ENCODE measurements at places on chromosomes 3 and 15. TPM values are rescaled to one million over a fixed set of nuclear protein-coding genes. Genes with fewer than 3 reads are reported as not detected.

The GOLGA8N gene
- total RNA-seq = 7.7 TPM

The ATP13A5 gene
- total RNA-seq = not detected

The DNAJA4 gene
- 17.8 TPM for total RNA-seq

The LRRC58 gene
- 34.5 TPM for total RNA-seq

The POTEB gene
- total RNA-seq = not detected

The CLRN1 gene
- not detected for total RNA-seq

The GORASP1 gene
- 49.5 TPM for total RNA-seq

The ANKDD1A gene
- total RNA-seq = 7.5 TPM

The NR1I2 gene
- 1.1 TPM for total RNA-seq

The ITGB5 gene
- total RNA-seq = 98.6 TPM

The FBXW12 gene
- not detected for total RNA-seq

The CD200 gene
- 13.0 TPM for total RNA-seq

The TGM4 gene
- total RNA-seq = not detected

The MINAR1 gene
- 0.14 TPM for total RNA-seq

The ARNT2 gene
- 7.2 TPM for total RNA-seq

The NANOGP8 gene
- not detected for total RNA-seq

The ZBTB20 gene
- total RNA-seq = 109 TPM

GRCh38 chr3:65569129-65569528, 469.6 kb downstream of the MAGI1 start:
- no peak for DNase-seq

GRCh38 chr15:67820992-67821783, 4.1 kb upstream of the SKOR1 start:
- no peak for DNase-seq

DNA sequence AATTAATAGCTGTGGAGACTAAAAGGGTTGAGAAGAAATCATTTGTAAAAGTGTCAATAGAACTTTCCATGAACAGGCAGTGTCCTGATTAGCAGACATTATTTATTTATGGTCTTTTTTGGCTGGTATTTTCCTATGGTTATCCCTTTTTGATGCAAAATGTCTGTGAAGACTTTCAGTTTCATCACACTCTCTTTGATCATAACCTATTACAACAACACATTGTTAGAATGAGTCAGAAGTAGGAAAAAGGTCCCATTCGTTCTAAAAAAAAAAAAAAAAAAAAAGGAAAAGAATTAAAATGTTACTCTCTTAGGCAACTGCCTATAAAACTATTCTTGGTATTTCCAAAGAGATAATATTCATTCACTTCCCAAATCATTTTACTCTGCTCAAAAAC, 62.1 kb downstream of the SLC49A4 start:
- DNase-seq = no peak

DNA sequence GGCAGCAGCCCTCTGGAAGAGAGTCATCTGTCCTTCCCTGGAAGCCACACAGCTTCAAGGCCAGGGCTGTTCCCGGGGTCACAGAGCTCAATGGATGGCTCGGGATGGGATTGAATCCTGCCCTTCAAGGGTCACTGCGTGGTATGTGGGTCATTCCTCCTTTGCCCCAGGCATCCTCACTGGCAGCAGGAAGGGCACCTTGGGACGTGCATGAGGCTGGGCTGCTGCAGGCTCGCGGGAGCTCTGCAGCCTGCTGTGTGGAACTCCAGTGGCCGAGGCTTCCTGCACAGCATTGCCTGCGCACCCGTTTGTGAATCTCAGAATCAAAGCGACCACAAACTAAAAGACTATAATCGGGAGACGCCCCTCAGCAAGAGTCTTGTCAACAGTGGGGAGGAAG, 60.7 kb downstream of the PCSK6 start:
- no peak for DNase-seq

DNA sequence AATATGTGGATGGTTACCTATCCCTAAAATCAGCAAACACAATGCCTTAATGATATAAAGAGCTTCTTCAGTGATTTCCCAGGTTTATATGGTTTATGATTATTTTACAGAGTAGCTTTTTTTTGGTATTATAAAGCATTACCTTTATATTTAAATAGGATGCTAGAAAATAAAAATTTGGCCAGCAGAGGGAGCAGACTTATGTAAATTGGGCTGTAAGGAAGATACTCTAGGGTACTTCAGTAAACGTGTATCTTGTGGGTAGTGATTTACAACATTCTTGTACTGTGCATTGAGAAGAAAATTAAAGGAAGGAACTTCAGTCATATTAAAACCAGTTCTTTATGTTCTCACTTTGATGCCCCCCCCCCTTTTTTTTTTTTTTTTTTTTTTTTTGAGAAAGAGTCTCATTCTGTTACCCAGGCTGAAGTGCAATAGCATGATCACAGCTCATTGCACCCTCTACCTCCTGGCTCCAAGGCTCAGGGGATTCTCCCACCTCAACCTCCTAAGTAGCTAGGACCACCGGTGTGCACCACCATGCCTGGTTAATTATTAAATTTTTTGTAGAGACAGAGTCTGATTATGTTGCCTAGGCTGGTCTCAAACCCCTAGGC, 167.9 kb downstream of the BBX start:
- DNase-seq = no peak

- DNase-seq = no peak
Measured at GRCh38 chr3:24741506-24741905, 246.9 kb upstream of the THRB start.

- DNase-seq = no peak
Measured at GRCh38 chr3:79846148-79846933, 78.5 kb upstream of the ROBO1 start.

DNA sequence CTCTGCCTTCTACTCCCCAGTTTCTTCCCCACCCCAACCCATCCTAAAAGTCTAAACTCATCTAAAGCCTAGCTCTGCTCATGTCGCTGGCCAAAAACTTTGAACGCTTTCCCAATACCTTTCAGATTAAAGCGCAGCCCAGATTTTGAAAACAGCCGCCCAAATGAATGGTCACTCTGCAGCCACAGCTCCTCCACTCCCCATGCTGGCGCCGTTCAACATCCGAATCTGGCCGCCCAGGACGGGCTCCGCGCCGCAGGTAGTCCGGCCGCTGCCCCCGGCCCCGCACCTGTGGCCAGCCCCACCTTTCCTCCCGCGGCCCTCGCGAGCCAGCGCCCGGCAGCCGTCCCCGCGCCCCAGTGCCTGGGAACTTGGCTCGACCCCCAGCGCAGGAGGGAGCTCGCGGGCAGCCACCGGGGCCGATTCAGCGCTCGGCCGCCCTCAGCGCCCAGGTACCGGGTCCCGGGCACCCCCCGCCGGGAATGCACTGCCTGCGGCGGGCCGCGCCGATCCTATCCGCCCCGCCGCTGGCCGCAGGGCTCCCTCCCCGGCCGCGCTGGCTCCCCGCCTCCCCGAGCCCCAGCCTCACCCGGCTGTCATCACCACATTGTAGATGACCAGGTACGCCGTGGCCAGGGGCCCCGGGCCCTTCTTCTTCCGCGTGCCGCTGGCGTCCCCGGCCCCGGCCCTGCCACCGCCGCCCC, 417 bp downstream of the HACD2 start:
- DNase-seq = peak; percentile 83

DNA sequence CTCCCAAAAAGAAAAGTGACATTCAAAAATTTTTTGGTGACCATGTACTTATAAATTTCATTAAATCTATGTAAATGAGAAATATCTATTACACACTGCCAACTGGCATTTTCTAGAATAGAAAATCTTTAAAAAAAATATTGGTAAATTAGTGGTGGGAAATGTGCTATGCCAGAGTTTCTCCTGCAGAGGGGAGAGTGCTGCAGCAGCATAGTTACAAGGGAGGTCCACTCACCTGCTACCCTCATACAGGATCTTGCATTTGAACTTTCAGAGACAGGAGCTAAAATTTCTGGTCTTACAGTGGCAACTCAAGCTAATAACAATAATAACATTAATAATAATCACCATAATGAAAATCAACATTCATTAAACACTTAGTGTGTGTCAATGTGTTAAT, 459.6 kb downstream of the NSUN3 start:
- no peak for DNase-seq

DNA sequence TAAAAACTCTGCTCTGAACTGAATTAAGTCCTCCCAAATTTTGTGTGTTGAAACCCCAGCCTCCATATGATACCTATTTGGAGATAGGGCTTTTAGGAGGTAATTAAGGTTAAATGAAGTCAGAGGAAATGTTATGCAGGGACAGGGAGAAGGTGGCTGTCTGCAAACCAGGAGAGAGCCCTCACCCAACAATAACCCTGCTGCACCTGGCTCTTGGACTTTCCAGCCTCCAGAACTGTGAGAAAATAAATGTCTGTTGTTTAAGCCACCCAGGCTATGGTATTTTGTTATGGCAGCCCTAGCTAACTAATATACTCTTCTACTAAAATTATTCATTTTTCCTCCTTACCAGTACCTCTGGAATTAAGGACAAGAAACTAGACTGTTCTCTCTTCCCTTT, 79.5 kb downstream of the MEIS2 start:
- no peak for DNase-seq

DNA sequence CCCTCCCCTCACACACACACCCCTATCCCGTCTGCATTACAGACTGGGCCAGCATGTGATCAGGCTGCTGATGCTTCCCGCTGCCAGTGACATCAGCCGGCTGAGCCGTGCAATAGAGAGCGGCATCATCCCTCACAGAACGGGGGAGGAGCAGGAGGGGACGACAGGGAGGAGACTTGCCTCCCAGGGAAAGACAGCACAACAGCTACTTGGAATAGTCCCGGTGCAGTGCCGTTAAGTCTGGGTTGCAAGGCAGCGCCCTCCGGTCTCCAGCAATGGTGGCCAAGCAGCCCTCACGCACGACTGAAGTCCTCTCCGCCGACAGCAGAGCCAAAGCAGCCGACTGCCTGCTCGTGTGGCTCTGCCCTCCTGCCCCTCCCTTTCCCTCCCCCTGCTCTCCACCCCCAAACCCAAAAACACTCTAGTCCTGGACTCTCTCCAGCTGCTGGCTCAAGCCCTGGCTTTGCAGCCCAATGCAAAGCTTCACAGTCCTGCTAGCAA, 31.5 kb upstream of the RPS17 start:
- peak; percentile 92 for DNase-seq

DNA sequence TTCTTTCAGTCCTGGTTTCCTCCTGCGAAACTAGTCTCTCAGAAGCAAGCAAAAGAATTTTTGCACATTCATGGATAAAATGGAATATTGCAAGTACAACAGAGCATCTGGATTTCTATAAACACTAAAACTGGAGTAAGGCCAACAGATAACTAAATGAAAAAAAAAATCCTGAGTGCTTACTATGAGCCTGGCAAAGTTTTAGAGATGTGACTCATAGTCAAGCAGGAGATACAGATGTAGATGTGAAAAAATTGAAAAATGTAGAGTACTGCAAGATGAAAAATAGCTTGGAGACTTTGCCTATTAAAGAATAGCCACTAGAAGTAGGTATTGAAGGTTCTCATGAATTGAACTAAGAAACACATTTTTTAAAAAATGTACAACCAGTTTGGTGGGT, 397.4 kb downstream of the OTOL1 start:
- no peak for DNase-seq

GRCh38 chr15:41851755-41852370, 13.2 kb downstream of the PLA2G4B start:
- no peak for DNase-seq

- no peak for DNase-seq
Measured at GRCh38 chr15:67063689-67064606, 1.5 kb upstream of the SMAD3 start.

- no peak for DNase-seq
Measured at GRCh38 chr3:108887121-108887520, 64.5 kb downstream of the TRAT1 start.

GRCh38 chr3:11084098-11084497, 70.2 kb upstream of the HRH1 start:
- no peak for DNase-seq

- DNase-seq = no peak
Measured at GRCh38 chr3:79761441-79761840, 6.4 kb downstream of the ROBO1 start.

- DNase-seq = no peak
Measured at GRCh38 chr15:74201710-74202420, 722 bp downstream of the STRA6 start.

DNA sequence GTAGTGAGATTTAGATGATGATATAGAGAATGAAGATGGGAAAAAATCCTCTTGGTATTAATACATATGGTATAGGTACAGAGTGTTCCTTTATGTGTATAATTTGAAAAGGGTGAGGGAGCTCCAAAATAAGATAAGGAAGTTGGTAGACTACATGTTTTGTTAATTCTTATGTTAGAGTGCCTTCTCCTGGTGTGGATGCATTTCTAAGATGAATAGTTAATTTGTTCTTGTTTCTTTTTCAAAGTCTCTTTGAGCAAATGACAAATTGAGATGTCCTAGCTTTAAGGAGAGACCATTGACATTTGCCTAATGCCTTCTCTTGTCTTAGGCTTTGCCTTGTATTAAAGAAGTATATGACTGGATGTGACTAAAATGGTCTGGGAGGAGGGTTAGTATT, 34.1 kb downstream of the AKAP13 start:
- DNase-seq = no peak

- no peak for DNase-seq
Measured at GRCh38 chr3:145182196-145182911, 978.6 kb downstream of the PLOD2 start.

DNA sequence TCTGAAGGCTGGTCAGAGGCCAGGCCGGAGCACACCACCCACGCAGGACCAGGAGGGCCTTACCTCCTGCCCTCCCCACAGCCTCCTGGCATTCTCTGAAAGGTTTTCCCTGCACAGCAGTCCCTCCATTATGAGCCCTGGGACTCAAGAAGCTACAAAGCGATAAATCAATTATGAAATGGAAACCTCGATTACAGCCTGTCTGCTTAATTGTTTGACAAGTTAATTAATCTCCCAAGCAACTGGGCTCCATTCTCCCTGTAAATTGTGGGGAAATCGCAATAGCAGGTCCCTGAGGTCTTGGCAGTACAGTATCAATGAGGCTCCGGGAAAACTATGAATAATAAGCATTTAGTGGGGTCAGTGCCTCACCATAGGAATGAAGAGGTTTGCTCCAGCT, 683.5 kb downstream of the NTRK3 start:
- DNase-seq = no peak

GRCh38 chr3:175240921-175241320, 381.8 kb downstream of the NAALADL2 start:
- DNase-seq = no peak

GRCh38 chr3:185764163-185764979, 60.5 kb downstream of the IGF2BP2 start:
- DNase-seq = no peak

DNA sequence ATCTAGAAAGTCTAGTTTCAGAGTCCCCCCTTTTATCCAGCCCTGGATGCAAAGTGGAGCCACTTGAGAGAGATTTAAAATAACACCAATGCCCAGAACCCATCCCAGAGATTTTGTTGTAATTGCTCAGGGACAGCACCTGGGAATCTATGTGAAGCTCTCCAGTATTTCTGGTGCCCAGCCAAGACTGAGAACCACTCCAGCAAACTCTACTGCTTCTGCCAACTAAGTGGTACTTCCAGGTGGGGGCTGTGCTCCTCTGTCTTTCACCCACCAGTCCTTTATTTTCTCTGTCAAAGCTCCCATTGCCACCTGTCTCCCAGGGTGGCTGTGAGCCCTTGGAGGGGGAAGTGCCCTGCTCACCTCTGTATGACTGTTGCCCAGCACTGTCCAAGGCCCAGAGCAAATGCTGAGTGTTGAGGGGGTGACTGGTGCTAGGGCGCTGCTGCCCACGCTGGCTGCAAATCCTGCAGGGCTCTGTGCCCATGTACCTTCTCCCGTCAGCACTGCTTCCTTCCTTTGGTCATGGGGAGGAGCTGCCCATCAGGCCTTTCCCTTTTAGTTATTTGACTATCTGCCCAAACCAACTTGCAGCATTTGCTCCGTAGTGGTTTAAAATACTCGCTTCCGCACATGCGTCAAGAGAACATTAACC, 9.4 kb downstream of the CLSTN2 start:
- no peak for DNase-seq

- no peak for DNase-seq
Measured at GRCh38 chr3:156483426-156483825, 71.5 kb downstream of the SSR3 start.

GRCh38 chr15:39663704-39664250, 82.9 kb downstream of the THBS1 start:
- DNase-seq = no peak

Measured in sigmoid colon (tissue), 7 donors.